ENCODE measurements at places on chromosomes 3 and 15.

- DNase-seq = no peak
These were observed 41.6 kb upstream of the ACKR4 start for GRCh38 chr3:132555306-132556035.

- no peak for DNase-seq
These were observed 324.0 kb upstream of the ROPN1 start for GRCh38 chr3:124316034-124316287.

GRCh38 chr3:187770224-187770623 is 25.0 kb upstream of the BCL6 start:
- peak; percentile 73 for DNase-seq

DNA sequence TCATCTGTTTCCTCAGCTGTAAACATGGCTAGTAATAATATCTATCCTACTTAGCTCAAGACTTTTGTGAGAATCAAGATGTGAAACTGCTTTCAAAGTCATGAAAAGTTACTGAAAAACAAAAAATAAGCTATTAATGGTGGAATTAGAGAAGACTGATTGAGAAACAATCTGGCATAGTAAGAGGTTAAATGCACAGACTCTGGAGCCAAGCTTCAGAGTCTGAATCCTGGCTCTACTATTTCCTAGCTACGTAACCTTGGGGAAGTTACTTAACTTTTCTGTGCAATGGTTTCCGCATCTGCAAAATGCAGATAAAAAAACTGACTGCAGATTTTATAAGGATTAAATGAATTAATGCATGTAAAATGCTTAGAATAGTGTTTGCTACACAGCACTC is 28.8 kb downstream of the LRRFIP2 start:
- no peak for DNase-seq

DNA sequence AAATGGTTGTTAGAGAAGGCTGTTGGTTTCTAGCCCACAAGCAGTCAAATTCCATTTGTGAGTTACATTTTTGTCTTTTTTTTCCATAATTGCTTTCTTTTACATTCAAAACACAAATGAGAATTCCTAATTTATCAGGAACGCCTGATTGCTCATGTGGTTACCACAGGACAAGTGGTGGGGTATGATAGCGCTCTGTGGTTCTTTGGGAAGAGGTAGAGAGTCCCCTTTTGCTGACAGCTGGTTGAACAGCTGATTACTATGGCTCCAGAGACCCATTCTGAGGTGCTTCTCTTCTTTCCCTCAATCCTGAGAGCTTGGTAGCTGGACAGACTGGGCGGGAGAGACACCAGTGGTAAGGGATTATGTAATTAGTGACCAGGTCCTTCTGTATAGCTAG is 24.4 kb downstream of the CNOT10 start:
- DNase-seq = no peak

GRCh38 chr15:74170071-74170844 is 3.3 kb upstream of the ISLR start:
- DNase-seq = no peak

DNA sequence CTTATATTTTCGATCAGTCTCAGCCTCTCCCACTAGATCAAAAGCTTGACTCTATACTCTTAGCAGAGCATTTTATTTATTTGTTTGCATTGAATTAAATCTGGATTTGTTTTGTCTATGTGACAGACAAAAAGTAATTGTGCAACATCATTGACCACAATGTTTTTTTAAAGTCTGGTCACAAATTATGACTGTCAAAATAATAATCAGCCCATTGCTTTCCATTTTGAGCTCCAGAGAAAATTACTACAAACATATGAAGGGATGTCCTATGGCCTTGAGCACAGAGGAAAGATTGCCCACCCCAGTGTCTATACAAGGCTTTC is 82.3 kb downstream of the FSIP1 start:
- no peak for DNase-seq

DNA sequence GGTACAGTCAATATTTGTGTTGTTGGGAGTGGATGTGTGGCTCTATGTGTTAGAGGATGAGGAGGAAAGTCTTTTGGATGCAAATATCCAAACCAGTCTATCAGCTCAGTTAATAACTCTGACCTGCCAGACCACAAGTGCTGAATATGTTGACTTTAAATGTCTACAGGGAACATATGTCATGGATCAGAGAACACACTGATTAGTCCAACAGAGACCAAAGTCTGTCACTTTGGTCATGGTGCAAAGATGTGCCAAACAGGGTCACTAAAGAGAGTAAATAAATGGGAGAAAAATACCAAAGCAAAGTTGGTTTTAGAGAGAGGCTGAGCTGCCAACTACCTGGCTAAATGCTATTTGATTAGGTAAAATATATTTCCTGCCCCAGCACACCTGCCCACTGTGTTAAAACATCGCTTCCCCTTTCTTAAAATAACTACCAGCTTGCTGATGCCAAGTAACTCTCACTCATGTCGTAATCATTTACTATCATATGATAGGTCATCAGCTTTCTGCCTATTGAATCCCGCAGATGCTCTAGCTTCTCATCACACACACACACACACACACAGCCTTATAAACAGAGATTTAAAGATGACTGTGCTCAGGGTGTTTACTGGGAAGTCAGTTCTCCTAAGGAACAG is 173.3 kb downstream of the PDZRN3 start:
- no peak for DNase-seq

DNA sequence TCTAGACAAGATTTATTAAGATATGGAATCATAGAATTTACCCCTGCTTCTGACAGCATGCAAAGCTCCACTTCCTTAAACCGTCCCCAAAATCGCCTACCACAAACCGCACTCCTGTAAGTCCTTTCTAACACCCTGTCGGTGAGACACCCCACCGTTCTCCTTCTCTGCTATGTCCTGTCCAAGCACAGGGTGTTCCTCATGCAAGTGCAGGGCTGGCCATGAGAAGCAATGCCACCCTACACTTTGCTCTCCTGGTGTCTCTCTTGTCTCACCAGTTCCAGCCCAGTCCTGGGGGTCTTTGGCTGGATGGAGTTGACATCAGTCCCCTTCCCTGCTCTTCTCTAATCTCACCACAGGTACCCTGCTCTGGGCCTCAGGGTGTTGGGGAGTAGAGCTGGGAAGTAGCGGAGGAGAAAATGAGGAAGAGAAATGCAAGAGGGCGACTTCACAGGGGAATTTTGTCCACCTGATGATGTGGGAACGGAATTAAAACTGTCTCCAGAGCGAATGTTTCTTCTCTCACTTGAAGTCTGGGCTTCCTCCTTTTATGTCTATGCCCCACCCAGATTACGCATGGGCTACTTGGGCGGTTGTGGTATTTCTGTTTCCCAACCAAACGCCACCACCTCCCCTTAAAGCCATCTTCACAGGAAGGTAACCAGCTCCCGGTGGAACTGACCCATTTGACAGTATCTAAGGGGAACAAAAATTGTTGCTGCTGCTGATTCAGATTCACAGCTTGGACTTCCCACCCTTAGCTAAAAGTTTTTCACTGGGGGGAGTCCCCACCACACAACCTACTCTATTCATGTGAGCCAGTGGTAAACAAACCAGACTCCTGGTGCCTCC is 49.9 kb downstream of the CASR start:
- DNase-seq = peak; percentile 15

DNA sequence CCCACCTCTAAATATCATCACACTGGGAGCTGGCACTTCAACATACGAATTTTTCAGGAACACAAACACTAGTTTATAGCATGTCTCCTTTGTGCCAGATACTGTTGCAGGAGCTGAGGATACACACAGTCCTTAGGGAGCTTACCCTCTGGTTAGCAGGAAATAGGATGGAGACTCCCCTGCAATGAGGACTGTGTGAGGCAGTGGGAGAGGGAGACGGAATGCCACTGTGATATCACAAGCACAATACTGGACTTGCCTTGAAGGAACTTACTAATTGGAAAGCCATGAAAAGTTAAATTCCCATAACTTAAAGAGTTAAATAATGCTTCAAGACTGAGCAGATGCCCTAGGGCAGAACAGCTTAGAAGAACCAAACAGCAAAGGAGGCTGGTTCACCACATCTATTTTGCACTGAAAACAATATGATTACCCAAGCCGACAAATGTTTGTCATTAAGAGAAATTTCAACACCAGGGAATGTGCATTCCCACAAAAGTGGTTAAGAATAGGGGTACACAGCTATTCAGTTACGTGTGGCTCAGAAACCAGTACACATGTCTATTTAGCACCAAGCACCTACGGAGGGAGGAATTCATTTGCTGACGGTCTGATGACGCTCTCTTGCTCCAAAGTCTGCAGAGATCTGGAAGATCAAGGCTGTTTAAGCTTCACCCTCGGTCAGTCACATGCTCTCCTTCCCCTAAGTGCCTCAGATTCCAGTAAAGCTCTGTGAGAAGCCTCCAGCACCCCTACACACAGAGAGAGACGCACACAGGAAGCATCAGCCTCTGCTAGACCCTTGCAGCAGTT is 5.2 kb downstream of the TBC1D2B start:
- no peak for DNase-seq

DNA sequence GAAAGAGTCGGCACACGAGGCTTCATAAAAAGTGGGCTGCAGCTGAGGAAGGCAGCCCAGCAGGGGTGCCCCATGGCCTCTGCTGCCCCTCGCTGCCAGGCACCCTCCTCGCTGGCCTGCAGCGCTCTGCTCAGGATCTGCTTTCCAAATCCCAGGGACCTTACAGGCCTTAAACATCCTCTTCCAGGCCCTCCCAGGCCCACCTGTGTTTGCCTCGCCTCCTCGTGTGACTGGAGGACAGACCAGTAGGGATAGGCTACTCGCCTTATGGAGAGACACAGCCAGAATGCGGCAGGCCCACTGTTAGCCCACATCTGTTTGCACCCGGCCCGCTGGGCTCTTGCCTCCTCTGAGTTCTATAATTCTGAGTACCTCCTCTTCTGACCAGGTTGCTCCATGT is 124.5 kb upstream of the PLXNA1 start:
- no peak for DNase-seq

- DNase-seq = no peak
These were observed 23.9 kb upstream of the CTXND1 start for GRCh38 chr15:80275961-80276360.

- DNase-seq = no peak
These were observed 64.8 kb downstream of the ARIH1 start for GRCh38 chr15:72538931-72539330.

GRCh38 chr15:27623560-27624305 is 475.4 kb downstream of the OCA2 start:
- DNase-seq = no peak

- DNase-seq = no peak
These were observed 32.2 kb downstream of the SQOR start for GRCh38 chr15:45667002-45667401.

DNA sequence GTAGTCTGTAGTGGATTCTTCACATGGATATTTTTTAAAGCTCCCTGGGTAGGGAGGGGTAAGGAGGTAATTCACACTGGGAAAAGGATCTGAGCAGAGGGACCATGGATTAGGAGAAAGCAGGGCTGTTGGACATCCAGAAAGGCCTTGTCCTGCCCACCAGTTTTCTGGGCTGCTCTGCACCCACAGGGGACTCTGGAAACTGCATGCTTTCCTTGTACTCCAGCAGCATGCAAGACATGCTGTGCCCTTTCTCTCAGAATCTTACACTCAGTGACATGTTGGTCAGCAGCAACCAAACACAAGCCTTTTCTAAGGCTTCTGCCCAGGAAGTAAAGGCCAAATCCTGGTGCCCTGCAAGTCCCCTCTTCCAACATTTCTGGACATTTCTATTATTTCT is 2.5 kb upstream of the FBN1 start:
- DNase-seq = no peak

- no peak for DNase-seq
These were observed 15.0 kb upstream of the PLD1 start for GRCh38 chr3:171825222-171825828.

- no peak for DNase-seq
These were observed 36.1 kb upstream of the PFN2 start for GRCh38 chr3:150006794-150007193.

DNA sequence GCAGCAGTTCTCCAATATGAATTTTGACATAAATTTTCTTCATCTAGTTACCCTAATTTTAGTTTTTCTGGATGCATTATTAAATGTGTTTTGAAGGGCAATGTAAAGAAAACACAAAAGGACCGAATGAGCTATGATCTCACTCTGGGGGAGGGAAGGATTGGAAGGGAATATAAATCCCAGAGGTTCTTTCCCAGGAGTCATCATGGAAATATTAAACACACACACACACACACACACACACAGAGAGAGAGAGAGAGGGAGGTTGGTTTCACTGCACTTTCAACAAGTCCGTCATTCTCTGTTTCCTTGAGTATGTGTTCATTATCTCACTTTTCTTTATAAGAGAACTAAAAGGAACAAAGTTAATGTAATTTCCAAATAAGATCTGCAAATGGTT is 70.7 kb upstream of the DCBLD2 start:
- DNase-seq = no peak

DNA sequence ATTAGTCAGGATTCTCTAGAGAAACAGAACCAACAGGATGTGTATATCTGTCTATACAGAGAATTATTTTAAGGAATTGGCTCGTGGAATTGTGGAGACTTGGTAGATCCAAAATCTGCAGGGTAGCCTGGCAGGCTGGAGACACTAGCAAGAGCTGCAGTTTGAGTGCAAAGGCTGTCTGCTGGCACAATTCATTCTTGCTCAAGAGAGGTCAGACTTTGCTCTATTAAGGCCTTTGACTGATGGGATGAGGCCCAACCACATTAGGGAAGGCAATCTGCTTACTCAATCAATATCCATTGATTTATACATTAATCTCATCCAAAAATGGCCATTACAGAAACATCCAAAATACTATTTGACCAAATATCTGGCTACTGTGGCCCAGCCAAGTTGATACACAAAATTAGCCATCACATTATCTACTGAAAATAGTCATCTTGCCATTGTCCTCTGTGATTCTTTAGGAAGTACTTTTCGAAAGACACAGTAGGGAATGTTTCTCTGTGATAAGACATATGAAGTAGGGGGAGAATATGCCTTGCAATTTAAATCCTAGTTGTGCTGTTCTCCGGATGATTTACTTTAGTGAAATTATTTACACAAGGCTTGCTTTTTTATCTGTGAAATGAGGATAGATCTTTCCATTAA is 873.8 kb downstream of the ROBO2 start:
- DNase-seq = no peak

- no peak for DNase-seq
These were observed 950.1 kb downstream of the TBL1XR1 start for GRCh38 chr3:176247191-176247590.

GRCh38 chr3:194957743-194958240 is 272.1 kb downstream of the FAM43A start:
- DNase-seq = no peak

DNA sequence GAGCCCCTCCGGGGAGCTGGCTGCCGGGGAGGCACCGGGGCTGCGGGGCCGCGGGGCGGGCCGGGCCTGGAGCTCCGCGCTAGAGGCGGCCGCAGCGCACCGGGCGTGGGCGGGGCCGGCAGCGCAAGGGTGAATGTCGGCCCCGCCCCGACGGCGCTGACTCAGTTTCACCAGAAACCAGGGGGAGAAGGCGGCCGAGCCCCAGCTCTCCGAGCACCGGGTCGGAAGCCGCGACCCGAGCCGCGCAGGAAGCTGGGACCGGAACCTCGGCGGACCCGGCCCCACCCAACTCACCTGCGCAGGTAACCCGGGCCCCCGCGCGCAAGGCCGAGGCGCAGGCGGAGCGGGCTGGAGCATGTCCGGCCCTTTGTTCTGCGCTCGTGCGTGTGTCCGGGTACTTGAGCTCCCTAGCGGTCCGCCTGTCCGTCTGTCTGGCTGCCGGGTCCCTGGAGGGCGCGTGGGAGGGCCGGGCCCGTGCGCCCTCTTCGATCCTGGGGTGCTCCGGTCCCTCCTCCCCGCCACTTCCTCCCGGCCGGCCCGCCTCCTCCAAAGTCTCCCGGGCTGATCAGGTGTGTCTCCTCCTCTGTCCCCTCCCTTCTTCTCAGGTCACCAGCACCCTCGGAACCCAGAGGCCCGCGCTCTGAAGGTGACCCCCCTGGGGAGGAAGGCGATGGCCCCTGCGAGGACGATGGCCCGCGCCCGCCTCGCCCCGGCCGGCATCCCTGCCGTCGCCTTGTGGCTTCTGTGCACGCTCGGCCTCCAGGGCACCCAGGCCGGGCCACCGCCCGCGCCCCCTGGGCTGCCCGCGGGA is at the start of gene SPINT1:
SPINT1 (plus strand) TSS at position 164 of the 811 bp plus-strand sequence; CDS start at position 671, 507 bp downstream.
- peak; percentile 35 for DNase-seq

All from CD4-positive, alpha-beta T cell treated with Interleukin-2 at 100 ng/mL for 4 hours (primary cell).